ENCODE measurements at places on chromosomes 5 and 9.
A peak's percentile ranks its signal among the peaks of the same experiment; 100 is the strongest.

DNA sequence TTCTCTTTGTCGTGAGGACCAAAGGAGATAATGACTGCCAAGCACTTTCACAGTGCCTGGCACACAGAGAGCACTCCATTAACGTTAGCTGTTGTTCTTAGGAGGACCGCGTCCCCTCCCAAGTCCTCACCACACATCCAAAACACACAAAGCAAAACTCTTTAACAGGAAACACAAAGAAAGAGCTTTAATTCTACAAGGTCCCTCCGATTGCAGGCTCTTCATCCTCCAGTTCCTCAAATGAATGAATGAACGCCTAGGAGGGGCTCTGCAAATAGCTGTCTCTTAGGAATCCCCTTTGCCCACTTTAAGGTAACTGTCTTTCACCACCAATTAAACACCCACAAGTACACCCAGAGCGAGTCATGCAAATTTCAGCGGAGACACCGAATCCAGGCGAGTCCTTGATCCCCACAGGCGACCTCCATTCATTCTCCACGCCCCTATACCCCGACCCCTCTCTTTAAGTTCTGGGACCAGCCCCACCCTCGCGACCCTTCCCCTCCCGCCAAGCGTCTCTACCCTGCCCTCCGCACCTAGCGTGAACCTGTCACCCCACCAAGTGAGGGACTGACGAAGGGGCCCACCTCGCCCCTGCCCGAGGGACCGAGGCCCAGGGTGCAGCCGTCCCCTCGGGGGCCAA is 644 bp downstream of the TSC1 start:
- DNase-seq, result no peak

GRCh38 chr5:38866362-38867031 is 20.7 kb downstream of the OSMR start:
- DNase-seq, result no peak

- DNase-seq, result no peak
These were observed 60.5 kb downstream of the GABRG2 start for GRCh38 chr5:162128117-162128516.

- DNase-seq, result no peak
These were observed 38.9 kb upstream of the GNAQ start for GRCh38 chr9:78070521-78070920.

GRCh38 chr5:40093550-40093949 is 586.2 kb upstream of the PTGER4 start:
- DNase-seq, result no peak

DNA sequence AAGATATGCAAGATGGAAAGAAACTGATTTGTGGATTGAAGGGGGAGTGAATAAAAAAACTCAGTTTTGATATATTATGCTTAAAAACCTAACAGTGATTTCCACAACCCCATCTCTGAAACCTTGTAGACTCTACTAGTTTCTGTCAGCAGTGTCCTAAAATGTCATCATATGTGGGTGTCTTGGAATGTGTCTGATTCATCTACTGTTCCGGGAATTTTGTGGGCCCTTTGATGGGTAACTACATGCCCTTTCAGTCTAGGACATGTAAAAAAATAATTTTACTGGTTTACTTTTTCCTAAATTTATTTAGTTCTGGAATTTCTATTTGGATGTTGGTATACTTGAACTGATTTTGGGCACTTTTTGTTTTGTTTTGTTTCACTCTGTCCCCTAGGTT is 118.9 kb upstream of the NMUR2 start:
- DNase-seq, result no peak

GRCh38 chr9:127987103-127987614 is 6.4 kb upstream of the EEIG1 start:
- DNase-seq, result no peak

GRCh38 chr5:39376293-39376714 is 12.0 kb upstream of the C9 start:
- DNase-seq, result no peak

- DNase-seq, result no peak
These were observed 14.6 kb downstream of the TMEM171 start for GRCh38 chr5:73135021-73135420.

- no peak for DNase-seq
These were observed 33.4 kb downstream of the SYK start for GRCh38 chr9:90834828-90835595.

DNA sequence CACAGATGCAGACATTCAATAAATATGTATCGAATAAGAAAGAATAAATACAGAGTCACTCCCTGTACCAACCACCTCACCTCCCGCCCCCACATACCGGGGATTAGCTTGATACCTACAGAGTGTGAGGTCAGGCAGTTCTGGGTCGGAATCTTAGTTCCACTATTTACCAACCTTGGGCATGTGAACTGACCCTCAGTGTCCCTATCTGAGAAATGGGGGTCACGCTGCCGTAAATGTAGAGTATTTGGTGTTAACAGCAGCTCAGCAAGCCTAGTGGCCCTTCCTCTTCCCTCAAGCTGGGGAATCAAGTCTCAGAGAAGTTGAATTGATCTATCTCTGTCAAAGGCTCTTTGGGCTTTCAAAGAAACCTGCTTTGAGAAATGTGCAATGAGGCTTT is 25.4 kb downstream of the CCNJL start:
- no peak for DNase-seq

GRCh38 chr5:149175346-149176105 is 34.2 kb downstream of the ABLIM3 start:
- no peak for DNase-seq

GRCh38 chr5:83011985-83012384 is 65.2 kb downstream of the TMEM167A start:
- DNase-seq, result peak; percentile 29

GRCh38 chr9:98381311-98382103 is 126.1 kb upstream of the TBC1D2 start:
- no peak for DNase-seq

DNA sequence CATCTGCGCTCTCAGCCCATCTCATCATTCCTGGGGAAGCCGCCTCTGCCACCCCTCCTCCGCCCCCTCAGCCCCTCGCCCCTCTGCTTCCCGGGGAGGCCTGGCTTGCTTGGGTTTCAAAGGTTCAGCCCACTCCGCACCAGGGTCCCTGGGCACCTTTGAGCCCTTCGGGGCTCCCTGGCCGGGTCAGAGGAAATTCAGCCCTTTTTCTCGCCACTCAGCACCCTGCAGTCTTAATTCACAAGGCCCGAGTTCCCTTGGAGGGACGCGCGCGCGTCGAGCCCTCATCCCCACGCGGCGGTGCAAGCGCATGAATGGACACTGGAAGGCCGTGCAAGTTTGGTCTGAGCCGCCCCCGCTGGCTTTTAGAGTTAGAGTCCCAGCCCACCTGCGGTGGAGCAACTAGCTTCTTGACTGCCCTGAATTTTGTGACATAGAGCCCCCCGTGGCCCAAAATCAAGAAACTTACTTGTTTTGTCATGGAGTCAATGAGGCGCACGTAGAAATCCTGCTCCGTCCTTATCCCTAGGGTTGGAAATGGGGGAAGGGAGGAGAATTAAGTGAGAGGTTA is 4.5 kb downstream of the EBF1 start:
- DNase-seq, result no peak

- no peak for DNase-seq
These were observed 67.4 kb downstream of the ROR2 start for GRCh38 chr9:91882627-91883026.

DNA sequence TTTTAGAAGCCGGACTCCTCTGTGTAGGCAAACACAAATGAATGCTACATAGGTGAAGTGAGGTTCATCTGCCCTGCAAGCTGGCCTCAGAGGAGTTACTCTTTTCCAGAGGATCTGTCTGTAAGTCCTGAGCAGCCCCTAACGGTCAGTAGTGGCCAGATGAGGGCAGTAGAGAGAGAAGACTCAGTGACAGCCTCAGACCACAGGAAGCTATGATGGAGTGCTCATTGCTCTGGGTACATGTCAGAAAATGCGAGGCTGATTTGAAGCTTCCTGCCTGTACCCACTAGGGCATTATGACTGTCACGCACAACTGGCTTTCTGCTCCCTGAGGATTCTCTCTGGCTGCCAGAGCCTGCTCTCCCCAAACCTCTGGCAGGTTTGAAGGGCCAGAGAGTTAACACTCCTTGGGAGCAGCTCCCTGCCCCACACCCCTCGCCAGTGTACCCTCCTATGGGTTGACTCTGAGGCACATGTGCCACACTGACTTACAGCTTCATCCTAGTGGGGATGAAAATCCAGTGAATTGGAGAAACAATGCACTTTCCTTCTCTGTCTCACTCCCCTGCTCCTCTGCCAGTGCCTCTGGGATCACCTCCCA is 141.5 kb downstream of the GABRG2 start:
- no peak for DNase-seq

DNA sequence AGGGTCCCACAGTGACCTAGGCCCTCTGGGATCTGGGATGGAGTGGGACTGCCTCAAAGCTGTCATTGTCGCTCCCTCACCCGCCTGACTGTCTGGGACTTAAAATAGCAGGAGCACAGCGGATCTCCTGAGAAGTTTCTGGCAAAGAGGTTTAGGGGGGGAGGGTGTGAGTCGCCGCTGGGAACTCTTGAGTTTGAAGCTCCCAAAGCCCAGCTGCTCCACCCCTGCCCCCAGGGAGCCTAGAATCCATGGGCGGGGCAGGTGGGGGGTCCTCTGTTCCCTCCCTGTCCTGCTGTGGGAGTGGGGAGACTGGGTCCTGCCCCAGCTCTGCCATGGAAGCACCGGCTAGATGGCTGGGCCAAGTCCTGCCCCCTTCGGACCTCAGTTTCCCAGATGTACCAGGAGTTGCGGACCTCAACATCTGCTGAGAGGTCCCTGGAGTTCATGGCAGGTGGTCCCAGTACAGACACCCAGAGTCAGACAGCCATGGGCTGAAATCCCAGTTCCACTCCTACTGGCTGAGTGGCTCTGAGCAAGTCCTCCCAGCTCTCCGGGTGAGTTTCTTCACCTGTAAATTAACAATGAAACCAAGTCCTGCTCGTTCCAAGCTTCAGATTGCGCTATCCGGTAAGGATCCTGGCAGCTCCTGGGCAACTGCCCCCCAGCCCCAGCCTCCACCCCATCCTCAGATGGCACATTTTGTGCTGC is 985 bp upstream of the WDR38 start:
- no peak for DNase-seq

GRCh38 chr5:159101685-159102084 is 2.0 kb upstream of the EBF1 start:
- no peak for DNase-seq

- DNase-seq, result no peak
These were observed 336.9 kb downstream of the ARHGEF28 start for GRCh38 chr5:73962801-73963425.

DNA sequence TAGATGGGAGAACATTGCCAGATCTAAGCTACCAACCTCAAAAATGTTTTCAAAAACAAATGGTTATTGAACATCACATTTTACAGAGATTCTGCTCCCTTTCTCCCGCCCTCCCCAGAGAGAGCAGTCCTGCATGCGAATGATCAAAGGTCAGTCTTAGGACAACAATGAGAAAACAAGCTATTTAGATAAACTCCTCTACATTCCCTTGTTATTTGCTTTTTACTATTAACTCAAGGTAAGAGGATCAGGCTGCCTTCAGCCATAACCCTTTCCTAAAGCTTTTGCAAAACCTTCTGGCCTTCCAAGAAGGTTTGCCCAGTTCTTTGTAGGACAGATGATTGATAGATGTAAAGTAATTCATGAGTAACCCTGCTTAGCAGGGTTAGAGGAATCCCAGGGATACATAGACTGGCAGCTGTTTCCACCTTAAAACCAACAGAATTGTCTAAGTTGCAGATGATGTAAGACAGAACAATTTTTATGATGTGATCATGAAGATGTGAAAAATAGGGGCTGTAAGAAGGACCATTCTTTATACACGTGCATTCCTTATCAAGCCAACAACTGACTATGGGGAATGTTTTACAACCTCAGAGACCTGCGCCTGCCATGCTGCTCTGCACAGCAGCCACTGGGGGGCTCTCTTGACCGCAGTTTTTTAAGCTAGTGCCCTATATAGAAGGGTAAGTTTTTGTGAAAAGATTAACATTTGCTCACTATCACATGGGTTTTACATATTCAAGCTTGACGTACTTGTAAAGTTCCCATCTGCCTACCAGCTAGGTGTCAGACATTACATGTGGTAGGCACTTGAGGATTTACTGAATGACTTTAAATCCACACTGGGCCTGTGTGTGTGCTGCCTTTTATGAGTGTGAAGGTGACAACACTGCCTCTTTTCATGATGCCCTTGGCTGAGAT is 2.3 kb upstream of the ZNF782 start:
- DNase-seq, result peak; percentile 70

GRCh38 chr5:14472986-14473567 is 108.5 kb upstream of the OTULINL start:
- no peak for DNase-seq

GRCh38 chr9:76045221-76045620 is 154.7 kb downstream of the PCSK5 start:
- DNase-seq, result no peak

- no peak for DNase-seq
These were observed 72.3 kb downstream of the SLCO4C1 start for GRCh38 chr5:102223542-102224477.

- no peak for DNase-seq
These were observed 131.3 kb downstream of the FRMD3 start for GRCh38 chr9:83406921-83407320.

GRCh38 chr9:107597743-107598217 is 108.2 kb upstream of the KLF4 start:
- no peak for DNase-seq

GRCh38 chr9:114030364-114030763 is 47.7 kb downstream of the AMBP start:
- no peak for DNase-seq

GRCh38 chr5:119336845-119337580 is 18.8 kb upstream of the TNFAIP8 start:
- DNase-seq, result no peak

GRCh38 chr5:159402311-159402710 is 72.0 kb upstream of the IL12B start:
- no peak for DNase-seq

- DNase-seq, result no peak
These were observed 8.7 kb downstream of the APTX start for GRCh38 chr9:32992595-32993238.

- no peak for DNase-seq
These were observed 118.1 kb upstream of the SMIM23 start for GRCh38 chr5:171667341-171668096.

DNA sequence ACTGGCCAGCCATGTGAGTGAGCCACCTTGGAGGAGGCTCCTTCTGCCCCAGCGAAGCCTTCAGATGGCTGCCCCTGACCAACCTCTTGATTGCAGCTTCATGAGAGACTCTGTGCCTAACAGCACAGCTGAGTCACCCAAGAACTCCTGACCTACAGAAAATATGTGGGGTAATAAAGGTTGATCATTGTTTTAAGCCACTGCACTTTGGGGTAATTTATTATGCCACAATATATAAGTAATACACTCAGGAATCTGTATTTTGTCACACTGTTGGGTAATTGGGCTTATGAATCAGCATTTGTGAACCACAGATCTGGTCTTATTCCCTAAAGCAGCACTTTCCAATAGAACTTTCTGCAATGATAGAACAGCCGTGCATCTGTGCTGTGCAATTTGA is 24.4 kb upstream of the VDAC1 start:
- no peak for DNase-seq

GRCh38 chr5:95857185-95857945 is 34.8 kb upstream of the GLRX start:
- no peak for DNase-seq

GRCh38 chr5:161258438-161258837 is 288.1 kb downstream of the GABRB2 start:
- no peak for DNase-seq

GRCh38 chr9:111633389-111633736 is 2.2 kb downstream of the DNAJC25 start:
- no peak for DNase-seq
